Activated naive CD8-positive, alpha-beta T cell treated with anti-CD3 and anti-CD28 coated beads, Interleukin-2, amount 50 U/mL, for 24 hours (primary cell): ENCODE measurements at places on chromosomes 4 and X.

GRCh38 chr4:76059750-76060149 lies 14.8 kb upstream of the ART3 start:
- no peak for DNase-seq

GRCh38 chr4:171573181-171573580 lies 240.0 kb upstream of the GALNTL6 start:
- no peak for DNase-seq

DNA sequence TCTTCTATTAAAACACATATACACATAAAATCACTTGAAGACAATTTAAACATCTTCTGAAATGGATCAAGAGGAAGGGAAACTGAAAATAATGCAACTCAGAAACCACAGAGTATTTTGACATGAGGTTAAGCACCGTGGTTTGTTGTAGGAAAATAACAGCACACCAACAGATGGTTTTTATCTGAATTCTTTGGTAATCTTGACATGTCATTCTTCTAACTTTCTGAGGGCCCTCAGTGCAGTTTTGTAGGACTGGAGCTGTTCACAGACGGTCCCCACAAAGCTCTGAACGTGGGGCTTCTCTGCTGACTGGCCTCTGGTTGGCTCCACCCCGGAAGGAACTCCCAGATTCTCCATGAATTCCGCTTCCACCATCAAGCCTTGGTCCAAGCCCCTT lies 16.0 kb upstream of the TLR8 start:
- no peak for DNase-seq

DNA sequence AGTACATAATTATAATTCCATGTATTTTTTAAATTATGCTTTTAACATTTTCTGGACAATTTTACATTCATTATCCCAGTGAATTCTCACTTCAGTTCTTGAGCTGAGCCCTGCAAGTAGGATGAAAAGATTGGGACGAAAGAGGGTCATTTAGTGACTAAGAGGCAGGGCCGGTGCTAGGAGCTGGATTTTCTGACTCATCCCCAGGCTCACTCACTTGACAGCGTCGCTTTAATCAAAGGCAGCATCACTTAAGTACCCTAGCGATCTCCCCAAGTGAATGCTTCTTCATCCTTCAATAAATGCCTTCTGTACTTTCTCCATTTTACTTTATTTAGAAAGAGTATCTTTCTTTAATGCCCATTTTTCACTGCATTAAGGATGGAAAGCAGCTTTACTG lies 263.6 kb downstream of the HS3ST1 start:
- DNase-seq = no peak

DNA sequence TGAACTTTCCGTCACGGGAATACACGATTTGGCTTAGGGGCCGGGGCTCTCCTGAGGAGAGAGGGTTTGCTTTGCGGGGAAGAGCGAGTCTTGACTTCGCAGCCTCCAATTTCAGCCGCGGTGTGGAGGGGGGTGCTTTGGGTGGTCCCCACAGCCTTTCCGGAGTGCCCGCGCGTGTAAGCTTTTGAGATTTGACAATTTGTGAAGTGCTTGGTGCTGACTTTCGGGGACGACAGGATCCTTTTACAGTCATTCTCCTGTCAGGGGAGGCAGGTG lies 355 bp downstream of the SCML1 start:
- DNase-seq = no peak

DNA sequence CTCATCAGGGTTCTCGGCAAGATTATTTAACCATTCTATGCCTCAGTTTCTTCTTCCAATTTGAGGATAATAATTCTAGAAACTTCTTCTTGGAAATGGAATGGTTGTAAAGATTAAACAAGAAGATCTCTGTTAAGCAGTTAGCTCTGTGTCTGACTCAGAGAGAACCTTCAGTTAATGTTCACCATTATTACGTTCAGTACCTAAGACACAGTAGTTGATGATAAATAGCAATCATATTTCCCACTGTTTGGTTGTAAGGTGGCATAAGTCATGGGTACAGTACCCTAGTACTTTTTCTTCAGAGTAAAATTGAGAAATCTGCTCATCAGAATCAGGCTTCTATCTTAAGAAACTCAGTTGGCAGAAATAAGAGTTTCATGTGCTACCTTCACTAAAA lies 366.5 kb upstream of the BOD1L1 start:
- DNase-seq = no peak

GRCh38 chr4:15164571-15164970 lies 162.3 kb downstream of the CPEB2 start:
- DNase-seq = no peak

DNA sequence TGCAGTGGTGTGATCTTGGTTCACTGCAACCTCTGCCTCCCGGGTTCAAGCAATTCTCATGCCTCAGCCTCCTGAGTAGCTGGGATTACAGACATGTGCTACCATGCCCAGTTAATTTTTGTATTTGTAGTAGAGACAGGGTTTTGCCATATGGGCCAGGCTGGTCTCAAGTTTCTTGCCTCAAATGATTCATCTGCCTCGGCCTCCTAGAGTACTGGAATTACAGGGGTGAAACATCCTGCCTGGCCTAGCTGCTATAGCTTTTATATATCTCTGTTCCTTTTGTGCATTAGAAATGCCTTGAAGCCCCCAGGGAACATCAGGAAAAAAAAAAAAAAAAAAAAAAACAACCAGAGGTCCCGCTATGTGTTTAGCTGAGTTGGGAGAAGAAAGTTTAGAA lies 34.8 kb downstream of the UBE2K start:
- no peak for DNase-seq

GRCh38 chr4:94941706-94942105 lies 184.0 kb downstream of the BMPR1B start:
- DNase-seq = no peak

DNA sequence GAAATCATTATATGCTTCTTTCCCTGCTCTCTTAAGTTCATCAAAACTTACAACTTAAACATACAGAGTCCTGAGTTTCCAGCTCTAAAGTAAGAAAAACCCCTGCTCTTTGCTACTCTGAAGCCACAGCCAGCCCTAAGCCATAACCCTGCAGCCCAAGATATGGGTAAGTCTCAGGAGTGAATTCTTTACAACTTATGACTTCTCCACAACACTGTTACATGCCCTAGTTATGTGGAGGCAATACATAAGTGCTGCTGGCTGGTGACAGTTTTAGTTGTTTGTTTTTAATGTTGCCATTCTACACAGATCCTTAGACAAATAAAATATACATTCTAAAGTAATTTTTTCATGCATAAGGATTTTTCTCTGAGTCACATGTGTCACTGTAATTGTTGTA lies 100.2 kb downstream of the FBXO8 start:
- DNase-seq = no peak

DNA sequence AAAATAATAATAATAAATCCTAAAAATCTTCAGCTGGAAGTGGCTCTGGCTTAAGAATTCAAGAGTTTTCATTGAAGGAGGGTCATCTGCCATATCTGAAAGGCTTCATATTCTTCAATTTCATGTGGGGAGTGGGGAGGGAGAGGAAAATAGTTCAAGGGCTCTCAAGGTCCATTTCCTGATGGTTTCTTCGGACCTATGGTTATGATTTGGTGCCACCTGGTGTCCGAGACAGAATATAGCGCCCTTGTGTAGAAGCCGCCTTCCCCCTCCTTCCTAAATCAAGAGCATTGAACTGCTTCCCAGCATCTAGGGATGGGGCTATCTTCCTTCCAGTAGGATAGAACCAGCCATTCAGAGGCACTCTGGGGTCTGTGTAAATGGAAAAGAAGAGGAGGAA lies 34.3 kb downstream of the NLGN3 start:
- peak; percentile 44 for DNase-seq

- DNase-seq = no peak
These were observed 443.3 kb downstream of the GBA3 start for GRCh38 chr4:23135792-23136645.

DNA sequence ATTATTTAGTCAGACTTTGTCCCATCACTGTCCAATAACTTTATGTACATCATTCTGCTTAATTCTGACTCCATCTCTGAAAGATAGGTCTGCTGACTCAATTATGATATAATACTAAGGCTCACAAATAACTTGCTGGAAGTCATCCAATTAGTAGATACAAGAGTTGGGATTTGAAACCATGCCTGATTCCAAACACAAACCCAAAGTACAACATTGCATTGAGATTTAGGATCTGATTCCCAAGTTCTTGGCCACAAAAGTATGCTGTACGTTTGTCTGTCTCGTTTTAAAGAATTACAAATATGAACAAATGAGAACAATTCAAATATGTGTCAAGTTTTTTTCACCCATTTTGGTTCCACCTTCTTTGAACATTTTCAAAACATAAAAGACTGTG lies 108.8 kb downstream of the AMELX start:
- DNase-seq = no peak

DNA sequence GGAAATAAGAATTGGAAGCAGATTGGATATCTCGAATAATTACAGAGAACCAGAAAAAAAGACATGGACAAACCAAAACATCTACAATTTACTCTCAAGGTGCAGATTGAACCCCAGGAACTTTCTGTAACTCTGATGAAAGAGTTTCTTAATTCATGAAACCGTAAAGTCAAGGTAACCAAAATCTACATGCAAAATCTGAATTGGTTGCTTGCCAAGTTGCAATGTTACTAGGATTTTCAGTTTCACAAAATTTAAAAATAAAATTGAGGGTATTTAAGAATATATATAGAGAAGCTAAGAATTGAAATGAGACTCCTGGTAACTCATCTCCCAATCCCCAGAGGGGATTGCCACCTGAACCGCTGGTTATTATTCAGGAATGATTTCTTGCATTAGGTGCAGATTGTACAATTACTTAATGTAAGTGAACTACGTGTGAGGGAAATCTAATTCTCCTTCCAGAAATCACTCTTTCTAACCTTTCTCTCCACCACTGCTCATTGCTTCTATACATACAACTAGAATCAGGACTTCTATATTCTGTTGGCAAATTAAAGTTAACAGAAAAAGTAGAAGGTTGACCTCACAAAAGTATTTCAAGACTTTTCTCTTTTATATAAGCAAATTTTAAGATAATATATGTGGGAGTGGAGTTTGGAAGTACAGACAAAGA lies 221.5 kb upstream of the NDST4 start:
- no peak for DNase-seq

- no peak for DNase-seq
These were observed 11.5 kb downstream of the CTAG1A start for GRCh38 chrX:154596290-154596929.

- peak; percentile 89 for DNase-seq
These were observed at the start of gene NEK1 for GRCh38 chr4:169611991-169612870. TSS of gene NEK1 (minus strand) at chr4:169612583. CDS start at chr4:169602630, 9,953 bp downstream.

DNA sequence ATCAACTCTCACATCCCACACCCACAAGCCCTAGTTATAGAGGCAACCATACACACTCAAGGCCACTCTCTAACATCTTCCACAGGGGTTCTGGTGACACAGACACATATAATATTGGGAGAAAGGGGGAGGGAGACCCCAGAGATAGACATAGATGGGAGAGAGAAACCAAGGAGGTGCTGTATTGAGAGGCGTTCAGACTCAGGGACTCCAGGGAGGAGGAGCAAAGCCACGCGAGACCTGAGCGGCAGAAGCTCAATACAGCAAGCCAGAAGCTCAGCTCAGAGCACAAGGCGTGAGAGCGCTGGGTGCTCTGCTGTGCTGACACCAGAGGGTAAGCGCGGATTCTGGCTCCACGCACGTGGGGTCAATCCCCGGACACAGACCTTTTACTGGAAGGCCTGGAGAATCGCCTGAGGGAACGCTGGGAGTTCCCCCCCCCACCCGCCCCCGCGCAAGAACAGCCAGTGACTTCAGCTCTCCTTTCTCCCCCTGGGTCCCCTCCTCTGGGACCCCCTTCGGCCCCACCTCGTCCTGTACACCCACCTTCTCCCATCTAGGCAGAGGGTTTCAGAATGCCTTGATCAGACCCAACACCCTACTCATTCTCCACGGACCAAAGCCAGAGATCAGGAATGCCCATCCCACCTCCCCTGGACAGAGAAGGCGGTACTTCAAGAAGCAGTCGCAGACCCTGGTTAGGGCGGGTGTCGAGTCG lies 8.7 kb downstream of the MSX1 start:
- DNase-seq = no peak

DNA sequence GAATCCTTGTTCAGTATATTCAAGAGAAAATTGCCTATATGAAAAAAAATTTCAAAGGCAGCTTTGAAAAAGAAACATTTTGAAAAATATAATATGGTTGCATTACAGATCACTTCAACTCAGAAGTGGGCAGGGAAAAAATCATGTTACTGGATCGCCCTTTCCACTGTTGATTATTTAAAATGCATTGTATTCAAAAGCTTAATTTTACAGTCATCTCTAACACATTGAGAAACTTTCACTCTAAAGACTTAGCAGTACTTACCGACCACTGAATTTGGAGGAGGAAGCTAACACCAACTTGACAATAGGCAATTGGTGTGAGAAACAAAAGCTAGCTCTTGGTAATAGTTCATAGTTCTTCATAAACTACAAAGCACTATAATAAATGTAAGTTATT lies 101.9 kb downstream of the CEP135 start:
- DNase-seq = no peak

DNA sequence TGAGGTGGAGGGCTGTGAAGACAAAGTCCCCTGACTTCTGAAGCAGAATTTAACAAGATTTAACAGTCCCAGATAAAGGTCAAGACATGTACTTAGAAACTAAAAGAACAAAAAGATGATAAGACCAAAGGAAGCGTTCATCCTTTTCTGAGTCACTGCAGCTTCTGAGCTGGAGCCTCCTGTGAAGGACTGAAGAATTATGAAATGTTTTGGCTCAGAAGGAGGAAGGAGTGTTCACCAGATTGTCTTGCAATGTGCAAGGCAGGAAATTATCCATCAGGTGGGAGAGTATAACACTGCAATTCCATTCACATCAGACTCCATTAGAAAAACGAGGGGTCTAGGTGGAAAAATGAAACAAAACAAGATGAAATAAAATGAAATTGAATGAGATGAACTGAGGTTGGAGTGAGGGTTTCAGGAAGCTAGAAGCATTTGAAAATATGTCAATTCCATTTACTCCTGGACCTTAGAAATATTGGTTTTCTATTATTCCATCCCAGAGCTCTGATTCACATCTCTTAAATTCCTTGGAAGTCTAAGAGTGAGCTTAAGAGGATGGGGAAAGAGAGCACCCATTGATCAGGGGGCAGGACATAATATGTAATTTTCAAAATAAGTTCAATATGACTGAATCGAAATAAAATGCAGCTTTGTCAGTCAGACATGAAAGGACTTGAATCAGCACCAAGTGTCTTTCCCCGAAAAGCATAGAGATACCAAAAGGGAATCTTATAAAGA lies 186.1 kb upstream of the LNX1 start:
- DNase-seq = no peak

DNA sequence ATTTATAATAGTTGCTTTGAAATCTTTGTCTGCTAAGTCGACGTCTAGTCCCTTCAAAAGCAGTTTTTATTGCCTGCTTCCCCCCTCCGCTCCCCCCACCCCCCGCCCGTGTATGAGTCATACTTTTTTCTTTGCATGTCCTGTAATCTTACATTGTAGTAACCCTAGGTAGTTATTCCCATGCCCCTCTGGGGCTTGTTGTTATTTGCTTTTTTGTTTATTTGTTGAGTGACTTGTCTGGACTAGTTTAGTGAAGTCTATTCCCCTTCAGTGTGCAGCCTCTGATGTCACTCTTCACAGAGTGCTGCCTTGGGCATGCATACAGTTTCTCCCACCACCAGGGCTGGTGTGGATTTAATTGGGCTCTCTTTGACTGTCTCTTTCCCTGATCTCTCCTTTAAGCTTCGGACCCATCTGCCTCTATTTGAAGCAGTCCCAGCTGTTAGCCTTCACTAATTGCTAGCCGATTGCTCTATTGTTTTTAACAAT lies 86.2 kb downstream of the PPEF1 start:
- no peak for DNase-seq
